ENCODE measurements at places on chromosomes 7 and 10.

DNA sequence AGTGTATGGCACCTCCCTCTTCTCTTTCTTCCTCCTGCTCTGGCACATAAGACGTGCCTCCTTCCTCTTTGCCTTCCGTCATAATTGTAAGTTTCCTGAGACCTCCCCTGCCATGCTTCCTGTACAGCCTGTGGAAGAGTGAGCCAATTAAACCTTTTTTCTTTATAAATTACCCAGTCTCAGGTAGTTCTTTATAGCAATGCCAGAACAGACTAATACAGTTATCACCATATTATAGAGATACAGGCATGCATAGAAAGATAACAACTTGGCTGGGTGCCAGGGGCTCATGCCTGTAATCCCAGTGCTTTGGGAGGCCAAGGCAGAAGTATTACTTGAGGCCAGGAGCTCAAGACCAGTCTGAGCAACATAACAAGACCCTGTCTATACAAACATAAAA lies 53.2 kb downstream of the GCC1 start:
- no peak for DNase-seq

DNA sequence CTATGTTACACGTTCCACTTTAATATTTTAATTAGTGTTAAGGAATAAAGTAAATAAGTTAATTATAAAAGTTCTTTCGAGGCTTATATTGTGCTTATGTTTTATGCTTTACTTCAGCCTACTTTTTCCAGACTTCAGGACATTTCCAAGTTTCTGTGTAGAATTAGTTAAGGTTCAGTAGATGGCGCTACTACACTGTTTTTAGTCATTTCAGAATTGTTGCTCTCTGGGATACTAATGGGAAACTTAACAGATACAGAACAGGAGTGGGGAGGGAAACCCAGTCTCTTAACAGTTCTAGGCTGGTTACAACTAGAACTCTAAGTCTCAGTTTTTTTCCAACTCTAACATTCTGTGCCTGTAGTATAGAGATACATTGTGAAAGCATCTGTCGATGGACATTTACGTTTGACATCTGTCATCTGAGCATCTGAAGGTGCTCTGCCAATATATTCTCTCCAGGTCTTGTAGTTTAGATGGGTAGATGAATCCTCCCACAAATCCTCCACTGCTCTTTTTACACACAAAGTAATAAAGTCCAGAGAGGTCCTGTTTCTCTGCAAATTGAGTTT lies 56.8 kb upstream of the FAM171A1 start:
- no peak for DNase-seq

DNA sequence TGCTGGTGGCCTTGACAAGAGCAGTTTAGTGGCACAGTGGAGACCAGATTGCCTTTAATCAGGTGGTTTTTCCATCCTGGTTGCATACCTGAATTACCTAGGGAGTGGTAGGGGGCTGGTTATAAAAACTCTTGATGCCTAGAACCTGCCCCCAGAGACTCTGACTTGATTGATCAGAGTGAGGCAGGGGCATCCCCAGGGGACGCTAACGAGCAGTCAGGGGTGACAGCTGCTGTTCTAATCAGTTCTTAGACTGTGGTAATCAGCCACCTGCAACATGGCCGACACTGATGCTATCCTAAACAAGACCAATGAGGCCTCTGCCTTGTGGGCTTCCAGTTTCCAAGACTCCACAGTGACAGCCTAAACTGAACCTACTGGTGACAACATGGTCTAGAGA lies 2.0 kb upstream of the OPALIN start:
- DNase-seq = no peak

GRCh38 chr10:18476076-18476647 lies 175.2 kb downstream of the NSUN6 start:
- DNase-seq = no peak

GRCh38 chr7:46059308-46060020 lies 138.4 kb upstream of the IGFBP3 start:
- DNase-seq = no peak

DNA sequence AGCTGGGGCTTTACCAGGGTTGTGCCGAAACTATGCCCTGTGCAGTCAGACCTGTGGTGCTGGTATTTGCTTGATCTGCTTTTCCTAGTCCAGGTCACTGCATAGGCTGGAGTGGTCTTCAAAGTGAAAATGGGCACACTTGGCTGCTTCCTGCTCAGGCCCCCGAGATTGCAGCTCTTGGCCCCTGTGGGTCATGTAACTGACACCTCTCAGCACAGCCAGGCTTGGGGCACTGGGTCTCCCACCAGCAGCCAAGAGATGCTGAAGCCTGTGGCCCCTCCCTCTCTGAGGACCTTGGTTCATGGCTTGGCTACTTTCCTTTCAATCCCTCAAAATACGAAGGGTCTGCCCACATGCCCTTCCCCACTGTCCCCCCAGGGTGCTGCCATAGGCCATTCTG lies 33.7 kb downstream of the PDIA4 start:
- DNase-seq = no peak

GRCh38 chr10:3173171-3173878 lies 743 bp upstream of the PITRM1 start:
- no peak for DNase-seq

DNA sequence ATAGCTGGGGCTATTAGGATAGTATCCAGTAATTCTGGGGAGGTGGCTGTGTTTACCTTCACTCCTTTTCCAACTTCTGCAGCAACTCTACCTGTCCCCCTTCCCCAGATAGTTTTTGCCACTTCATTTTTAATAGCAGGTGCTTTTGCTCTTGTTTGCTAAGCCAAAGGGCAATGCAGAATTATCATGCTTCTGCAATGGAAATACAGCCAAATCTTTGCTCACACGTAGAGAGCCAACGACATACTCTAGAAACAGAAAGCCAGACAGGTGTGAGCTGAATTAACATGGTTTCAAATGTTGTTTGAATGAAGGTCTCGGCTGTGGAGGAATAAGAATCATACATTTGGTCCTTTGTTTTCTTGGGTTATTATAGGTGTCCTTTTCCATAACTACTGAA lies 14.4 kb downstream of the PLEKHS1 start:
- no peak for DNase-seq

- no peak for DNase-seq
Measured at GRCh38 chr10:69854511-69855345, 53.0 kb downstream of the COL13A1 start.

DNA sequence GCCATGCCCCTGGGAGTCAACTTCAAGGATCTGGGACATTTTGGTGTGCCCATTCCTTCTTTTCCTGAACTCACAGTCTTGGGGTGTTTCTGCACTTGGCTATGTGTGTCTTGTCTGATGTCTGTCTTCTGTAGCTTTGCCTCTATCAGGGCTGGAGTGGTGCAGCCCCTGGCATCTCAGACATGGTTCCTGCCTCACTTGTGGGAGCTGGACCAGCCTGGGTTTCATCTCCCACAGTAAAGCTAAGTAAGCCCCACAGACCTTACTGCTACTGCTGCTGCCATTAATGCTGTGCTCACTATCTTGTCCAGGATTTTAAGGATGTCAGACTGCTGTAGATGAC lies 59.0 kb downstream of the ADCYAP1R1 start:
- DNase-seq = peak; percentile 19

DNA sequence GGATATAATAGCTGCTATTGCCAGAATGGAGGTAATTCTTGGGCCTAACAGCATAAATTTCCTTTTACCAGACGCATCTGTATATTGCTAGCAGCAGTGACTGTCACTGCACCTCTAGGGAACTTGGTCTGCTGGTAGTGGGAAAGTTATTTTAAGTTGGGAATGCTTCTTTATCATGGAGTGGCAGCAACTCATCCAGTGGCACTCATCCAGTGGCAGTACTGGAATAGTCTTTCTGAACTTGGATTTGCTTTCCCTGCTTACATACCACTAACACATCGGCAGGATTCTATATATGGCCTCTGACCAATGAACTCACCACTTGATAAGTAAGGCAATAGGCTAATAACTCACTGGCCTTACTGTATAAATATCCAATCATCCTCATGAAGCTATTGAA lies 22.0 kb upstream of the ICA1 start:
- DNase-seq = no peak

GRCh38 chr10:49200854-49201253 lies 12.7 kb upstream of the TMEM273 start:
- DNase-seq = no peak

GRCh38 chr10:9759596-9759995 lies 1258.1 kb upstream of the CELF2 start:
- DNase-seq = no peak

GRCh38 chr10:69896606-69897231 lies 95.0 kb downstream of the COL13A1 start:
- DNase-seq = no peak

- DNase-seq = no peak
Measured at GRCh38 chr10:122632031-122632430, 67.6 kb downstream of the C10orf120 start.

DNA sequence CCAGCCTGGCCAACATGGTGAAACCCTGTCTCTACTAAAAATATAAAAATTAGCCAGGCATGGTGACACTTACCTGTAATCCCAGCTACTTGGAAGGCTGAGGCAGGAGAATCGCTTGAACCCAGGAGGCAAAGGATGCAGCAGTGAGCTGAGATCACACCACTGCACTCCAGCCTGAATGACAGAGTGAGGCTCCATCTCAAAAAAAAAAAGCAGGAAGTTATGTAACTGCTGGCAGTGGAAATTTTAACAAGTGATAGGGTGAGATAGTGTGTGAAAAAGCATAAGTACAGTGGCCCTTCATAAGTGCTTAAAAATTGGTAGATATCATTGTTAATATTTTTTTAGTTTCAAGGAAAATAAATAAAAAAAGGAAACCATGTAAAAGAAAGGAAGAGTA lies 12.3 kb downstream of the AKR1C3 start:
- DNase-seq = no peak

DNA sequence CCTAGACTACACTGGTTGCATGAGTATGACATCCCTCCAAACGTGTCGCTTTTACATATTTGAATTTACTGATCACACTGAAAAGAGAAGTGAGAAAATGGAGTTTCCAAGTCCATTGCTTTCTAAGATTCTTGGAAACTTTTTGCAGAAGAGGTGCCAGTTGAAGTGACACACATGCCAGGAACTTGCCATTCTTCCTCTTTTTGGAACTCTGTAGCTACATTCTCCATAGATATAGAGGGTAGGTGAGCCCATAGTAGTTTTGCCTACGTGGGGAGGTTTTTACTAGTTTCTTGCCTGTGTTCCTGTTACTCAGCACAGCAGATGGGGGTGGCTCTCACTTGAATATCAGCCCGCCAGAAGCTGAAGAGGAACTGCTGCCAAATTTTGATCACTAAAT lies 286.6 kb upstream of the NRP1 start:
- no peak for DNase-seq

DNA sequence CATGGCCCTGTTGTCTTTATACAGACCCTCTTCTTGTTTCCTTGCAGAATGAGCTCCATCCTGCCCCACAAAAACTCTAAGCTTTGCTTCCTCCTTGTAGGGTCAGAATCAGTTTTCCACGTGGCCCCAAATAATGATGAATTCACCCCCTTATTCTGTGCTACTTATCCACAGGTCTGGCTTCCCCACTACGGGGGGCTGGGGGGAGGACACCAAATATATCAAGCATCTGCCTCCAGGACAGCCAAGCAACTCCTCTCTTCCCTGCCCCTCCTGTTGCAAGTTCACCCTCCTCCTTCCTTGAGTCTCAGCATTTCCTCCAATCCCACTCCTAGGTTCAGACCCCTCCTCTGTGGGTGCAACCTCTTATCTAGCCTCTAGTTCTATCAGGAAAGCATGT lies 743.3 kb downstream of the GRID1 start:
- DNase-seq = no peak

GRCh38 chr7:69878591-69878990 lies 280.3 kb downstream of the AUTS2 start:
- no peak for DNase-seq

DNA sequence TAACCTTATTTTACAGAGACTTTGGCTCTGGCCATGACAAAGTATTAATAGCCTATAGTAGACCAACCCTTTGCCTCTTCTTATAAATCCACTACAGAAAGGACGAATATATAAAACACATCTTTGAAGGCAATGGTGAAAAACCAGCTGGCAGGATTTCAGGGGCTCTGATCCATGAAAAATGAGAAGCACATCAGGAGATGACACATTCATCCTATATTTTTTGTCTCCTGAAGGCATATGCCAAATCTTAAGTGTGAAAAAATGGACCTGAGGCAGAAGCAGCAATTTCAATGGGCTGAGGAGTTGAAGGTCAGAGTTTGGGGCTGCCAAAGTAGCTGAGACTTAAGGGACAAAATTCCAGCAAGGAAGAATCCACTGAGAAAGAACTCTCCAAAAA lies 14.4 kb downstream of the RNF216 start:
- no peak for DNase-seq

GRCh38 chr7:871900-872537 lies 4.3 kb upstream of the GET4 start:
- no peak for DNase-seq

DNA sequence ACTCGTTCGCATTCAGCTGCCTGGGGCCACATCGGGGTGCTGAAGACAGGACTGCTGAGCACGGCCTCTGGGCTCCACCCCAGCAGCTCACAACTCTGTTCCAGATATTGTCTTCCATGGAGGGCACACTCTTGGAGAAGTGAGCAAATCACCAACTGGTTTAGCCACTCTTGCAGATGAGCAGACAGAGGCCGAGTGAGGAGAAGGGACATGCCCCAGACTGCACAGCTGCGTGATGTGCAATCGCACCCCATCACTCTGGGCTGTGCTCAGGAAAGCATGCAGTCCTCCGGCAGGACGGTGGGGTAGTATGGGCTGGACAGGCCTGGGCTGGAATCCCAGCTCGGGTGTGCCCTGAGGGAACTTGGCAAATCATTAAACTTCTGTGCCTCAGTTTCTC lies 111.6 kb downstream of the FAM53B start:
- DNase-seq = no peak

- DNase-seq = no peak
Measured at GRCh38 chr7:20197837-20198236, 19.3 kb downstream of the MACC1 start.

DNA sequence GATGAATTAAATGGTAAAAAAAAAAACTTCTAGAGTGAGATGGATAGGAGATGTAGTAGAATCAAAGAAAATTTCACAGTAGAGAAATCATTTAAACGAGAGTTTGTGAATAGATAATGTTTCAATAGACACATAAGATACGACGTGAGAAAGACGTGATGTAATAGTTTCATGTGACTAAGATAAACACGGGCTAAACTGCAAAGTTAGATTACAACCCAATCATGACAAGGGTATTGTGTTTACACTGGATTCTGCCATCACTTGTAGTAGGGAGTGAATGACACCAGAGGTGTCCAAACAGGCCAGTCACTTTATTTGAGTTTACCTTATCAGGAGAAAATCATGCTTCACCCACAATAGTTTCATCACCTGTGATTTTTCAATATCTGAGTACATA lies 21.6 kb downstream of the SEMA3D start:
- no peak for DNase-seq

- DNase-seq = no peak
Measured at GRCh38 chr10:5147981-5148677, 36.8 kb downstream of the AKR1C8 start.

- DNase-seq = peak; percentile 26
Measured at GRCh38 chr10:44925811-44926750, 14.9 kb downstream of the TMEM72 start.

DNA sequence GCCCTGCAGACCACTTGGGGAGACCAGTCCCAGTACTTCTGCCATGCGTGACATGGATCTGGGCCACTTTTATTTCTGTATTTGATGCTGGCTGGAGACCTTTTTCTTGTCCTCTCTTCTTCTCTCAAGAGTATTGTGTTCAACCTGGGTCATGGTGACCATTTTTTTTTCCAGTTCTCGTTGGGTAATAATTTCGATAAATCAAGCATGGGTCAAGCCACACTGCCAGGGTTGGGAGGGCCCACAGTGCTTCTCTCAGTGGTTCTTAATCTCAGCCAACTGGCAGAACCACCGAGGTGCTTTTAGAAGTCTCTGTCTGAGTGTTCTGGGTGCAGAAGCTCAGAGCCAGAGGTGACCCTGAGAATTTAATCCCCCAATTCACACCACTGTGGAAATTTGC lies 269.9 kb downstream of the SEC23IP start:
- DNase-seq = no peak
